ENCODE measurements at places on chromosomes 5 and 9.
A peak's percentile ranks its signal among the peaks of the same experiment; 100 is the strongest.

GRCh38 chr5:131608597-131608996 is 26.4 kb downstream of the RAPGEF6 start:
- no peak for DNase-seq

DNA sequence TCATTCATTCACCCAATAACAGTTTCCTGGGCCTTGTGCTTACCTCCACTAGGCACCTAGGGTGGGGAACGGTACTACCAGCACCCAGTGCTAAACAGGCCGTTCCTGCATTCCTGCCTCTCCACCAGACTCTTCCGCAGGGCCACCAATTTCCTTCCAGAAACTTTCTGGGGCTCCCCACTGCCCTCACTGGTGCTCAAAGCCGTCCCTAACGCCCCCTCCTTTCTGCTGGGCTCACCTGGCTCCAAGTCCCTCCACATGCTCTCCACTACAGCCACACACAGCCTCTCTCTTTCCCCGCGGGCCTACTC is 1.4 kb downstream of the PHF19 start:
- no peak for DNase-seq

- DNase-seq = no peak
Measured at GRCh38 chr9:38181232-38181631, 112.2 kb upstream of the SHB start.

- DNase-seq = no peak
Measured at GRCh38 chr5:129746876-129747275, 1.0 kb upstream of the MINAR2 start.

- no peak for DNase-seq
Measured at GRCh38 chr5:174723315-174723978, 935 bp upstream of the MSX2 start.

DNA sequence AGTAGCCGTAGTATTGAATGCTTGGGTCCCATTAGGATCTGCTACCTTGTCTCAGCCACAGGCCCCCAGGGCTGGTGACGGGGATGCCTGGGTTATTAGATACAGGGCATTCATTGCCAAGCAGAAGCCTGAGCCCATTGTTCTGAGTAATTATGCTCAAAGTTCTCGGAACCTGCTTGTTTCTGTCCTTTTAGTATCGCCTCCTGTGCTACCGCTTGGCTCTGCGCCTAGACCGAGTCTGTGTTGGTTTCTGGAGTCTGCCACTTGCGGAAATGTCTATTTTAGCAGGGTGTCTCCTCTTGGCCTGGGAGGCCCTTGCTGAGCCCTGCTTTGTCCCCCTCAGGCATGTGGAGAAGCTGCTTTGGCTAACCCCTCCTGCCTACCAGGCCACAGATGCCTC is 506.1 kb downstream of the BNC2 start:
- no peak for DNase-seq

- DNase-seq = no peak
Measured at GRCh38 chr9:130995086-130996011, 13.6 kb upstream of the LAMC3 start.

DNA sequence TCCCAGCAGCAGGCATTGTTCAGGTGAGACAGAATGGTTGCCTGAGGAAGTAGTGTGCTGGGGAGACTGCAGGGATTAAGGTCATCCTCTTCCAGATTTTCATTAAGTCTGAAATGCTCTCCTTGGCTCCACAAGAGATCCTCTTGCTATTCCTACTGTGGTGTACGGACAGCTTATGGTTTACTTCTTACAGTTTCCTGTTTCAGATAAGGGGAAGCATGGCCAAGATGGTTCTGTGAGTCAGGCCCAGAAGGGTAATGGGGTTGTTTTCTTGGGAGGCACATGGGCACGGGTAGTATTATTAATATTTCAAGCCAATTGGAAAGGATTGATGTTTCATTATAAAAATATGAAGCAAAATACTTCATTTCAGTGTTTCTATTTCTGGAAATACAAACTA is 42.9 kb downstream of the GLRX start:
- DNase-seq = no peak

DNA sequence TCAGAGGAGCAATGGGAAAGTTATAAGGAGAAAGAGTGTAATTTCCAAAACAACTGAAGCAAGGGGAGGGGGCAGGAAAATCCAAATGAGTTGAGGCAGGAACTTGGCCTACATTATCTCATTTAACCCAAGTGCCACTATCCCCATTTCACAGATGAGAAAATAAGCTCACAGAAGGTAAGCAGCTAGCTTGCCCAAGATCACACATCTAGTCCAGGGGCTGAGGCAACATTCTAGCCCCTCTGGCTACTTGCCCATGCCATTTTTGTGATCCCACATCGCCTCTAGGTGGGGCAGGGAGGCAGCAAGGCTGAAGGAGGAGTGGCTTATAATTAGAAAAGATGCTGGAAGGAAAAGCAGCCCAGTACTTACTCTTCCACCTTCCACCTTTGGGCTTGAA is 2.6 kb upstream of the PSIP1 start:
- no peak for DNase-seq

DNA sequence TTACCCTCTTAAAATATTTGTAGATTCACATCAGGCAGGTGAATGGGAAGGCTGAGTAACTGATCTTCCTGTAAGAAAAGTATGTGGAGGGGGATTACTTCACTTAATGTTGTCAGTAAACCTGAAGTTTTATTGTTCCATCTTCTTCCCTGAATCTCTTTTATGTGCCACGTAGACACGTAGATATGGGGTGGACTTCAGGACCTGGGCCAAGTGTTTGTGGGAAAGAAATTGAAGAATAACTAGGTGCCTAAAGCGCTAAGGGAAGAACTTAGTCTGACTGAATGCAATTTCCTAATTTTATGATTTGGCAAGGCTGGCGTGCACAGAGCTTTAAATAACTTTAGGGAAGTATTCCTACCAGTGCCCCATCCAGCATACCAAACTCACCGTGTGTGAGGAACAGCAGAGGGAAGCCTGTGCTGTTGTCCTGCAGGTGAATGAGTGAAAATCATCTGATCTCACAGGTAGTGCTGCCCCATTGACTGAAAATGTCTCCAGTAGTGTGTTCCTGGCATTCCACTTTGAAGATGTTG is 323.4 kb downstream of the KDM4C start:
- DNase-seq = no peak

- no peak for DNase-seq
Measured at GRCh38 chr5:72006361-72006760, 100.9 kb upstream of the MAP1B start.

DNA sequence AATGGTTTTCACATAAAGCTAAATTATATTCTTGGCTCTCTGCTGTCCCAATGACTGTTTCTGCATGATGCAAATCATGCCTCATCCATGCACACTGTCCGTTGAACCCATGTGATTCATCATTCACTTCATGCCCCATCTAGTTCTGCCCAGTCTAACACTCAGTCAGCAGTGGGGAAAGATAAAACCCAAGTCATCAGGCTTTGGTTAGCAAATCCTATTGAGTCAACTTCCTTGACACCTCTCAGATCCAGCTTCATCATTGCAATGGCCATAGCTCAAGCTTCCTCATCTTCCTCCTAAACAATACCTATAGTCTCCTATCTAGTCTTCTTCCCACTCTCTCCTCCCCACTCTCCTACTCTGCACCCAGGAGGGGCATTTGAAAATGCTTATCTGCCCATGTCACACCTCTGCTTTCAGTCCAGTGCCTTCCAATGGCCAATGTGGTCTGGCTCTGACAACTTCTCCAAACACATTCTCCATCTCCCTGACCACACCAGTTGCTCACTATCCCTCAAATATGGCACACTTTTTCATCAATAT is 266.0 kb upstream of the TRIM32 start:
- no peak for DNase-seq

GRCh38 chr9:128164307-128164885 is 4.3 kb downstream of the BBLN start:
- DNase-seq = no peak

DNA sequence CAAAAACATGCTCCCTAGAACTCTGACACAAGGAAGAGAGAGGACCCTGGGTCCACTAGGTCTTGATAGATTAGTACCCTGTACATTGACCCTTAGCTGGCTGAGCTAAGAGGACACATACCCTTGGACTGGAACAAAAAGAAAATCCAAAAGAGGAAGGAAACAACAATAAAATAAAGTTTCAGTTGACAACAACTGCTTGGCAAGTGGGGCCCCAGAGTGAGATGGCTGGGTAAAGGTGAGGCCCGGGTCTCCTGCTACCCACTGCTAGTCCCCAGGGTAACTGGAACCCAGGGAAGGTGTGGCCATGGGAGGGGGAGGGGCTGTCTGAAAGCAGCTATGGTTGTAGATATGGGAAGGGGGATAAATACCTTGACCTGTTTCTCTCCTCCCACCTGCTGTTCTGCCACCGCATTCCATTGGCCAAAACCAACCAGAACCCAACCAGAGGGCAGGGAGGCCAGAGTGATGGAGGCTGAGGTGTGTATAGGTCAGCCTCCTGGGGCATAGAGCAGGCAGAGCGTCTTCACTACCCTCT is 11.7 kb downstream of the TAL2 start:
- no peak for DNase-seq

- DNase-seq = peak; percentile 28
Measured at GRCh38 chr9:134059661-134060395, 8.0 kb downstream of the BRD3 start.

GRCh38 chr5:152066784-152067183 is 142.1 kb upstream of the GLRA1 start:
- DNase-seq = no peak

GRCh38 chr5:158715592-158715991 is 384.1 kb downstream of the EBF1 start:
- no peak for DNase-seq

DNA sequence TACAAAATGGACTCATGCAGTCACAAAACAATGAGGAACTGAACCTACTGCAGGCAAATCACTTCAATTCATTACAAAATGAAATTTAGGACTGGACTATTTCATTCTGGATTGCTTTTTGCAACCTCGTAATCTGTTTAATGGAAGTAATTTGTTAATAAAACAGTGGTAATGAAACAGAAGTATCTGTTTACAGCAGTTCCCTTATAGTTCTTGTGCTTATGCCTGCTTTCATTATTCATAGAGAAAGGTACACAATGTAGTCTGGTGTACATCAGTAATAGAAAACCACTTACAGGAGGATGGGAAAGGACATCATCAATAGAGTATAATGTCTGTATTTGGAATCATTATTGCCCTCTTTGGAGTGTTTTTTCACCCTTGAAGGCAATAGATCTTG is 389.2 kb upstream of the NUDT12 start:
- no peak for DNase-seq

- DNase-seq = no peak
Measured at GRCh38 chr5:17802256-17802655, 168.0 kb downstream of the TAF11L14 start.

GRCh38 chr5:134509308-134510040 is 16.0 kb upstream of the JADE2 start:
- DNase-seq = no peak

- DNase-seq = no peak
Measured at GRCh38 chr5:82058710-82059109, 86.9 kb downstream of the ATG10 start.

- no peak for DNase-seq
Measured at GRCh38 chr9:122445155-122445749, 32.5 kb downstream of the OR1J1 start.

GRCh38 chr5:89343666-89344065 is 460.7 kb upstream of the MEF2C start:
- peak; percentile 9 for DNase-seq

DNA sequence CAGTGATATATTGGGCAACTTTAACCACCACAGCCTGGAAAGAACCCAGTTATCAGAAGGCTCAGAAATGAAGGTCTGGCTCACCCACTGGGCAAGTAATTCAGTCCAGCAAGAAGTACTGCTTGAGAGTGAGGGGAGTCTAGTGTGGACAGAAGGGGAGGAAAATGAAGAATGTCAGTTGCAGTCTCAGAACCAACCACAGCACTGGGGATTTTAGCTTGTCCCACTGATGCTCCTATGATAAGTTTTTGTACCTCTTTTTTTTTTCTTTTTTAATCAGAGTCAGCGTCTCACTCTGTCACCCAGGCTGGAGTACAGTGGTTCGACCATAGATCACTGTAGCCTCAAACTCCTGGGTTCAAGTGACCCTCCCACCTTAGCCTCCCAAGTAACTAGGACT is 9.4 kb upstream of the CD72 start:
- no peak for DNase-seq

DNA sequence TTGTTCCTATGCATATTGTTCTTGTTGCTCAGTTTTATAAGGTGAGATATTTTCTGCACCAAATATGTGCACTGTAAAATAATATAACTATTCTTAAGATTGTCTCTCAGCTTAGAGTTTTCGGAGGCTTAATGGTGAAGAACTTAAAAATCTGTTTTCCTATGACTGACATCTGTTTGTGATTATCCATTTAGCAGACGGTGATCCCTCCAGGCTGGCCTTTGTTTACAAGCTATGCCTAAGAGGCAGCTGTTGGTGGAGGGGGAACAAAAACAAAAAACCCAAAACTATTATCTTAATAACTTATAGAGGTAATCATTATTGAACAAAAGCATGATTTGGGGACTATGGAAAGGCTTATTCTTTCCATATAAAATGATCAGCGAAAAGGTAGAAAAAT is 658 bp downstream of the PDCD1LG2 start:
- DNase-seq = no peak

DNA sequence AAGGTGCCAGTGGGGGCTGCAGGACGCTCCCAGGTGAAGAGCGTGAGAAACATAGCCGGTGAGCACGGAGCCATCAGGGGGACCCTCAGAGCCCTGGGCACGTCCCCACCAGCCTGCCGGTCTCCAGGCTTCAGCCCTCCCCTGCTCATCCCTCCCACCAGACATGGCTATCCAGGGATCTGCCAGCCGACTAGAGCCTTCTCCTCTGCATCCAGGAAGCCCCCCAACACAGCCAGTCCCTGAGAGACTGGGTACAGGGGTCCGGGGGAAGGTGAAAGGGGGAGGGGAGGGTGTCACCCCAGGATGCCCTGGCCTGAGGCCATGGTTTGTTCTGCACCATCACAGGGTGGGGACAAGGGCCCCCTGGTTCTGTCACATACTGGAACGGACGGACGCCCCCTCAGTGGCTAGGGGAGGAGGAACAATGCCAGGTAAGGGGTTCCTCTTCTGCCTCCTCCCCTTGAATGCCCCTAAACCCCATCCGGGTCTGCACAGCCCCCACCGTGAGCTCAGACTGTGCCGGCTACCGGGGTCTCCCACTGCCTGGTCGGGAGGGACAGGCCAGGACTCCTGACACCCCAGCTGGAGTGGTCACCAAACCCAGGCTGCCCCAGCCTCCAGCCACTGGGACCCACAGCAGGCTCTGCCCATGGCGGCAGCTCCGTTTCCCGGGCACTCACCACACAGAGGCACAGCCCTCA is 34.3 kb downstream of the NACC2 start:
- no peak for DNase-seq

- DNase-seq = peak; percentile 52
Measured at GRCh38 chr5:75566710-75567309, 44.4 kb upstream of the ANKDD1B start.

All from activated naive CD8-positive, alpha-beta T cell treated with anti-CD3 and anti-CD28 coated beads, Interleukin-2, amount 50 U/mL, for 24 hours (primary cell).